Keratinocyte (primary cell): ENCODE measurements at places on chromosomes 6 and 20.

GRCh38 chr20:62345681-62346370, 21.3 kb downstream of the LAMA5 start:
- DNase-seq = no peak

DNA sequence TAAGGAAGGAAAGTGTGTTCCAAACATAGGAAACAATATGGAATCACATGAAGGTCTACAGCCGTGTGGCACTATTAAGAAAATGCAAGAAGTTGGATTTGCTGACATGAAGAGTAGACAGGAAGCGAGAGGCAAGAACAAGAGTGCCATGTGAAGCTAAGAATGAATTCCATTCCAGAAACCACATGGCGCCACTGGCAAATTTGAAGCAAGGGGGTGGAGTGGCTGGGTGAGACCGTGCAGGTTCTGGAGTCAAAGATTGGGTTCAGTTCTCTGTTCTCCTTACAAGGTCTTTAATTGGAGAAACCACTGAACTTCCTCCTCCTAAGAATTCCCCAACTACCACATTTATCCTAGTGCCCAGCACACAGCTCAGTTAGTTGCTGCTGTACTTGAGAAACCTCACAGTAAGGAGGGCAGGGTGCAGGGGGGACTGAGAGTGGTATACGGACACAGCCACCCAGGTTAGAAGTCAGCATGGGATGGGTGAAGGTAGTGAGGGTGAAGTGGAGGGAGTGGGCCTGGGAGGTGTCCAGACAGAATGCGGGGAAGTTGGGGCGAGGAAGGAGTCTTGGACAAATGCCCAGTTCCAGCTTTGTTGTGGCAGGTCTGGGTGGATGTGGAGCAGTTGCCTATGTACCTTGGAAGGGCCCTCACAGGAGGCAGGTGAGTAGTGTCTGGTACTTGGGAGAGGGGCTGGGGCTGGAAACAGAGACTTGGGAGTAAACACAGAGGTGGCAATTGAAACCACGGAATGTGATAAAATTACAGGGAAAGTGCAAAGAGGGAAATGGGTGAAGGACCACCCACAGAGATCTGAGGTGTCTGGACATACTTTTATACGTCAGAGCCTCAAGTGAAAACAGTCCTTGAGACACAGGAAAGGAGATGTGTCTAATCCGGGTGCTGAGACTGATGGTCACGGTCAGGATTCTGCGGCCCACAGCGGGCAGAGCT, 14.3 kb downstream of the LYRM4 start:
- DNase-seq = no peak

DNA sequence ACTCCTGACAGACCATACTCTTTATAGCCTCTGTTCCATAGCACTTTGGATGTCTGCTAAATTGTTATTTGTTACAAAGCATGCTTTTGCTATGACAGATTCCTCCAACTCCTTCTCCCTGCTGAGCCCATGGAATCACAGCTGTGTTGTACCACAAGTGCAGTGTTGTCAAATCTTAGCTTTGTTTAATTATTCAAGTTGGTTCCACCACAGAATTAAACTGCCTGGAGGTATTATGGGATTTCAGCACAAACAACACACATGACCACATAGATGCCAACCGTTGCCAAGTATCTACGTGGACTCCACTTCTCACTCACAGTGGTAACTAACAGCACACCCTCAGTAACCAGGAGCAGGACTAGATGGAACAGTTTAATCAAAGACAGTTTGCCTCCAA, 32.7 kb upstream of the MARCKS start:
- DNase-seq = no peak

GRCh38 chr6:134115715-134116074, 63.3 kb upstream of the SLC2A12 start:
- DNase-seq = no peak

DNA sequence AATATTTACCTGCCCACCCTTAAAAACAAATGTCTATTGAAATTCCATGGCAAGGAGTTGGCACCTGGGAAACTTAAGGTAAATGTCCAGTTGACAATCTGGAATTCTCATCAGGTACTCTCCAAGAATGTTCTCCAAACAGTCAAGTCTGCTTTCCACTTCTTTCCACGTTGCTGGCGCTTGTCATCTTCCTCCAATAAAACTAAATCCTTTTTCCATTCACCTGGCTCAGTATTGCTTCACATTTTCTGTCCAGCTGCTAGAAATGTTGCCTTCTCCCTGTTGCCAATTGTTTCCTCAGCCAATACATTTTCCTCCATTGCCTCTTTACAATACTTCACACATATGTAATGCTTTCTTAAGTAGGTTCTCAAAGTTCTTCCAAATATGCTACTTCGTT, 1288.1 kb upstream of the MAP3K7 start:
- no peak for DNase-seq

DNA sequence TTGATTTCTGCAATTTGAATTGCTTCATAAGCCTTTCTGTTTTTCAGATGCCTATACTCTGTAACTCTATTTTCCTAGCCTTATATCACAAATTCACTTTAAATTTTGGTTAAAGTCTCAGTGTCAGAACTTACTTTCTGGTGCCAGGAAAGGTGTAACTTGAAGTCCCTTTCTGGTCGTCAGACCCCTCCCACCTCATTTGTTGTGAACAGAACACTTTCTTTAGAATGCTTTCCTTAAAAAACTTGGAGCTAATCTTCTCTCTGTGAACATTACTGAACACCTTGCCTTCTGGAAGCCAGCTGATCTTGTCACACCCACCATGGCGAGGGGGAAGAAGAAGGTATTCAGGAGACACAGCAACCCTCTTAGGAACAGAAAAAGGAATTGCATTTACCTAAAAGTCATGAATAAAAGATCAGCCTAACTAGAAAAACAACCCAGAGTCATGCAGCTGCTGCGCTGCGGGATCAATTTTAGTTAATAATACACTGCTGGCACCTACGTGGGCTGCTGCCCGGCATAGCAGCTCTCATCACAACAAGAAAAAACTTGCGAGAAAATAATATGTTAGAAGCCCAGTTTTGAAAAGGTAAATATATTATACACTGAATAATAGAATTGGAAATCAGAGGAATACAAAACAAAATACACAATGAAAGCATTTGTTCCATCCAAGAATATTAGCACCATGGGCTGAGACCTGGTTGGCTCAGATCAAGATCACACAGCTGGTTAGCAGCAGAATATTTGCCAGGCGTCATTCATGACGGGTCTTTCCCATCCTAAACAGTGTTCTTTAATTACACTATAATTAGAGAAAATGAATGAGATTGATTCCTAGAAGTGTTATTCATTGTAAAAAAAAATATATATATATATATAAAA, 5.8 kb upstream of the FAM217A start:
- DNase-seq = no peak

DNA sequence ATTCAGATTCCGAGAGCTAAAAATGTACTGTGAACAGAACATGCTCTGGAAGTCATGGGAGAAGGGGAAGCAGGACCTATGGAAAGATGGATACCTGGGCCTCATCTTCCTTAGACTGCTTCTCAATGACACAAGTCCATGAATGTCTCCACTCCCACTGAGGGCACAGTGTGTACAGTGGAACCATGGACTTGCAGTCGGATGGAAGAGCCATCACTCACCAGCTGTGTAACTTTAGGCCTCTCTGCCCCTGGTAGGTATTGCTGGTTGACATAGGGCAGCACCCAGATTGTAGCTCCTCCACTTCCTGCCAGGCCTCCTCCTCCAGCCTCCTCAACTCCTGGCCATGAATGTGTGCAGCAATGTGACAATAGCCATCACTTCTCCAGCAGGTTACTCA, 52.5 kb downstream of the MAFB start:
- DNase-seq = no peak

DNA sequence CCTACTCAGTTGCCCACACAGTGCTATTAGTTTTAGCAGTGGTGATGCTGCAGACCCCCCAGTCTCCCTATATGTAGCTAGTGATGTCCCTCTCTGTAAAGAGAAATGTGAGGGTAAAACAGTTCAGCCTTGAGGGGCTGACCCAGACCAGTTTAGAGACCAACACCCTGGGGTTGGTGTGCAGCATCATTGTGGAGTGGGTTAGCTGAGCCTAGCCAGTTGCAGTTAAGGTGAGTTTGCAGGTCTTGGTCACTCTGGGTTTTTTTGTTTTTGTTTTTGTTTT, 401 bp upstream of the B3GALT4 start:
- no peak for DNase-seq
